ELR (cell line): ENCODE measurements at places on chromosomes 3 and 15.
A peak's percentile ranks its signal among the peaks of the same experiment; 100 is the strongest.

DNA sequence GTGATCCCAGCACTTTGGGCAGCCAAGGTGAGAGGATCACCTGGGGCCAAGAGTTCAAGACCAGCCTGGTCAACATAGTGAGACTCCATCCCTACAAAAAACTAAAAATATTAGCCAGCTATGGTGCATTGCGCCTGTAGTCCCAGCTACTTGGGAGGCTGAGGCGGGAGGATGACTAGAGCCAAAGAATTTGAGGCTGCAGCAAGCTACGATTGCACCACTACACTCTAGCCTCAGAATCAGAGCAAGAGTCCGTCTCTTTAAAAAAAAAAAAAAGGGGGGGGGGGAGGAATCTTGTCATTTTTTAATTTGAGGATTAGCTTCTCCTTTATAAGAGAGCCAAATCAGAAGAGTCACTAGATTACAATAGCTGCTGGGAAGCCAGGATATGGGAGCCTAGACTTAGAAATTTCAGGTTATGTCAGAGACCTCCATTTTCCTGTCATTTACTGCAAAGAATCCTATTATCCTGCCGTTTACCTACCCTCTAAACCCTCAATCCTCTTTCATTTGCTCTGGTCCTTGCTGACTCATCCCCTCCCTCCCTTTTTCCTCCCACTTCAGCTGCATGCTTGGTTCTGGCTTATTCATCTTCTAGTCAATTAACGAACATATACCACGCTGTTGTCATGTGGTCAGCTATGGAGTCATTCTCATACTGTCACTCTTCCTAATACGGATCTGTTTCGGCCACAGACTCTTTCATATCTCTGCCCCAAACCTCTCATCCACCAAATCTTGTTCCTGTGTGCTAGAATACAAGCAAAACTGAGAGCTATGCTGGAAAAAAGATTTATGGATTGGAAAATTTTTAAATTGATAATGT is 83.8 kb upstream of the PPIB start:
- DNase-seq: peak; percentile 95

GRCh38 chr15:41961001-41961518 is 11.3 kb downstream of the EHD4 start:
- DNase-seq: no peak

DNA sequence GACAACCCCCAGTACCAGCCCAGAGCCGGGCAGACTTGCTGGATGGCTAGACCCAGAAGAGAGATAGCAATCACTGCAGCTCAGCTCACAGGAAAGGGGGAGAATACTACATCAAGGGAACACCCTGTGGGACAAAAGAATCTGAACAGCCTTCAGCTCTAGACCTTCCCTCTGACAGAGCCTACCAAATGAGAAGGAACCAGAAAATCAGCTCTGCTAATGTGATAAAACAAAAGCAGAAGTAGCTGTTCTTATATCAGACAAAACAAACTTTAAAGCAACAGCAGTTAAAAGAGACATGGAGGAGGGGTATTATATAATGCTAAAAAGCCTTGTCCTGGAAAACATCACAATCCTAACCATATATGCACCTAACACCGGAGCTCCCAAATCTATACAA is 283.3 kb downstream of the KLF13 start:
- no peak for DNase-seq

- DNase-seq: peak; percentile 36
Observed at GRCh38 chr3:191070762-191071403, 128.2 kb upstream of the OSTN start.

GRCh38 chr3:60010781-60011180 is 961.0 kb upstream of the CFAP20DC start:
- DNase-seq: no peak

DNA sequence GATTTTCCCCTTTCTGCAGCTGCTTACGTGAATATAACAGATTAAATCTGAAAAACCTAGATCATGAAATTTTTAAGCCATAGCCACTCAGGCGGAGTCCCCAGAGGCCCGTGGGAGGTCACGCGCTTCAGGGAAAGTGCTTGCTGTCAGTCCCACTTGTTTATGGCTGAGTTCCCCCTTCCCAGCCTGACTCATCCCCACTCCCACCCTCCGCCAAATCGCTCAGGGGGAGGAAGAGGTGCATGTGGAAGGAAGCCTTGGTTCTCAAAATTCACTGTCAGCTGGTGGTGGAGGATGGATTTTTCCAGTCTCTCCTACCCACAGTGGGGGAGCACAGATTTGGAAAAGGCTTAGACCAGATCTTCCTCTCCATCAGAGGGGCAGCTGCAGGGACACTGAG is 67.4 kb downstream of the CORO2B start:
- DNase-seq: no peak

- DNase-seq: peak; percentile 98
Observed at GRCh38 chr3:10366651-10367101, 45.8 kb upstream of the SEC13 start.
